GM23248 (cell line): ENCODE measurements at places on chromosomes 6 and 20. TPM values are rescaled to one million over a fixed set of nuclear protein-coding genes. Genes with fewer than 3 reads are reported as not detected.

CCR6 gene
- total RNA-seq, result not detected in 2 replicates

DNA sequence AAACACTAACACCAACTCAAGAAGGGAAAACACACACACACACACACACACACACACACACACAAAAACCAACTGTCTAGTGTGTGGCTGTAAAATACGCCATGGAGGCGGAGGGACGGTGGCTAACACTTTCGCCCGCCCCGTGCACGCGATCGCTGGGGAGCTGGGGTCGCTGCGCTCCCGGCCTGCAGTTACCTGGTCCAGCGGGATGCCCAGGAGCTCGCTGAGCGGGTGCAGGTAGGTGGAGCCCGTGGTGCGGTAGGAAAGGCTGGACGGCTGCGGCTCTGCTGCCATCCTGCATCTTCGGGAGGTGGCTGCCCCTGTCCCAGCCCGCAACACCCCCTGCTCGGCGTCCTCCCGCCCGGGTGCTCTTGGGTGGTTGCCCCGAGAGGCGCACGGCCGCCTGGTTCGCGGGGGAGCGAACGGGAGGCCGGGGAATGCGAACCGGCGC lies 303 bp downstream of the MBOAT1 start:
- peak; percentile 65 for DNase-seq

MLIP gene
- total RNA-seq, result not detected in 2 replicates

SOX4 gene
- total RNA-seq, result 3.0 and 4.5 TPM in 2 replicates

AAR2 gene
- total RNA-seq, result 31.0 and 34.3 TPM in 2 replicates

DNA sequence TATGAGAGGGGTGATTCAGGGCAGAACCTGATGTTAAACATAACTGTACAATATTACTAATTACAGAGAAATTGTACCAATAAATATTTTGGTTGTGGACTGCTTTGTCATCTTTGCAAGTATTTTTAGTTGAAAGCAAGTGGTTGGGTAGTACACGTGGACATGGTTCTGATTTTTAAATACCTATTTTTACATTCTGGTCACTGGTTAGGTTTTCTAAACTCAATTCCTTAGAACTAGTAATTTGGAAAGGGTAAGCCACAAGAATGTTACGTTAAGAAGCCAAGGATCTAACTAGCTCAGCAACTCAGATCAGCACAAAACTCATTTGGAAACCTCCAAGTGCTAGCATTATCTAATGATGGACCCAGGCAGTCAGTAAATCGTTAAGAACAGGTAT lies 2.7 kb downstream of the EPB41L2 start:
- DNase-seq, result peak; percentile 48

DNA sequence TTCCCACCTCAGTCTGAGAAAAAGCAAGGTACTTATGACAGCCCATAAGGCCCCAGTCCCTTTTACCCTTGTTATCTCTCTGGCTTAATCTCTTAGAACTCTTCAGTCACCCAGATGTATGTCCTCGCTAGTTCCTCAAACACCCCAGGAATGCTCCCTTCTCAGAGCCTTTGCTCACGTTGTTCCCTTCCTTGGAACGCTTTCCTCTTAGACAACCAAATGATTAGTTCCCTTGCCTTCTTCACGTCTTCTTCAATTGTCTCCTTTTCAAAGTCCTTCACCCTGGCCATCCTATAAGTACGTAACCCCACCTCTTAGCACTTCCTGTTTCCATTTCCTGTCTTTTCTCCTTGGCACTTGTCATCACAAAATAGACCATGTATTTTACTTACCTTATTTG lies 1.1 kb upstream of the APOBEC2 start:
- DNase-seq, result no peak

CASS4 gene
- 11.4 and 19.2 TPM in 2 replicates for total RNA-seq

DNA sequence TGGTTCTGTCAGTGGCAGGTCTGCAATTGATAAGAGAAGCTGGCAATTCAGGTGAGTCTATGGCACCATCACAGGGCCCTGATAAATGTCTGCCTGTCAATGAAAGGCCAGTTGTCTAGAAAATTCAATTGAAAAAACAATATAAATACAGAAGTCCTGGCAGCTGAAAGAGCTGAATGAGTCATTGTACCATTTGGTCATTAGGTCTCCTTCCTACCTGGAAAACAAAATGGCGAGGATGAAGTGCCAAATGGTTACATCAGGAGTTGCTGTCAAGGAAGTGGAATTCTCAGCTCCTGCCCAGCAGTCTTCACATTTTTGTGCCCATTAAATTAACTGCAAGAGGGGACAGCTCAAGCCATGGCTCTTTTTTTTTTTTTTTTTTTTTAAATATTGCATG lies 37.7 kb downstream of the PEX7 start:
- no peak for DNase-seq

TOX2 gene
- 0.97 and 4.3 TPM in 2 replicates for total RNA-seq

DNA sequence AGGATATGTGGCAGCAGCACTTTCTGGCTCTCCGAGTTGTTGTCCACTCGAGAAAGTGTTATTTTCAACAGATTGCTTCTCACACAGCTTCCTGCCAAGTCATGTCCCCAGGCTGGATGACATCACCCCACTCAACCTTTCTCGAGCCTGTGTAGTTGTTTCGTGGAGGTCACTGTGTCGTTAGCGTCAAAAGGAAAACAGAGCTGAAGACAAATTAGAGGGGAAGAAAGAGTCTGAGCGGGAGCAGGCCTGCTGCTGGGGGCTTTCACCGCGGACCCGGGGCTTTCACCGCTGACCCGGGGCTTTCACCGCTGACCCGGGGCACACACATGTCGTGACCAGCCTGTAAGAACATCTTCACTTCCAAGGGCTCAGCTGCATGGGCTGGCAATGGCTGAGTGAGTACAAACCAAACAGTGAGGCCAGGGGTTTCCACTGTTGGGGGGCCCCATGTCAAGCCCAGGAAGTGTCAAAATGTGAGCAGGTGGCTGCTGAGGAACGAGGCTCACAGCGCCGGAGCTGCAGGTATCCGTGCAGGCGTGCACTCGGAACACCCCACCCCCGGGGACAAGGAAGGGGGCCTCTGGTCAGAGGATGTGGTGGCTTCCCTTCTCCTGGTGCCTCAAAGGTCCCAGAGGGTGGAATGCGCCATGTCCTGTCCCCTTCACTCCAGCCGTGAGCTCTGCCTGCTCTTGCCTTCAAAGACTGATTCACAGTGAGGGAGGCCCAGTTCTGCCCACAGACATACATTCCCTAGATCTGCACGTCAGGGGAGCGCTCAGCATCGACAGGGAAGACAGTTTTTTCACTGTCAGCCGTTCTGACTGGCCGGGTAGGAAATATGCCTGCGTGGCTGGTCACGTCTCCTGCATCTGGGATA lies 365.9 kb downstream of the TAF4 start:
- DNase-seq, result no peak

TMX4 gene
- 20.4 and 27.7 TPM in 2 replicates for total RNA-seq

DNA sequence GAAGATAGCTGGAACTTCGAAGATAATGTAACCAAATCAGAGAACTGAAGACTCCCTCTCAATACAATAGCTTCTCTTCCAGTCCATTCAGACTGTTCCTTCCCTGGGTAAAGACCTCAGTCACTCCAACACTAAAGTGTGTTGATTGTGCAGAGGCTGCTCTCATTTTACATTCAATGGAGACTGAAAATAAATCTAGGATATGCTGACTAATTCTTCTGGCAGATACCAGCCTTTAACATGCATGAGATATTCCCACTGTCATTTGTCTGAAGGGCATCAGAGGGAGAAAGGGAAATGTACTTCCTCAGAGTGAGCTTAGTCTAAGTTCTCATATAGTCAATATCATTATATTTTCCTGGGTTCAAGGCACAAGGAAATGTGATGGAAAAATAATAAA lies 166.4 kb upstream of the IRAK1BP1 start:
- DNase-seq, result no peak

DNA sequence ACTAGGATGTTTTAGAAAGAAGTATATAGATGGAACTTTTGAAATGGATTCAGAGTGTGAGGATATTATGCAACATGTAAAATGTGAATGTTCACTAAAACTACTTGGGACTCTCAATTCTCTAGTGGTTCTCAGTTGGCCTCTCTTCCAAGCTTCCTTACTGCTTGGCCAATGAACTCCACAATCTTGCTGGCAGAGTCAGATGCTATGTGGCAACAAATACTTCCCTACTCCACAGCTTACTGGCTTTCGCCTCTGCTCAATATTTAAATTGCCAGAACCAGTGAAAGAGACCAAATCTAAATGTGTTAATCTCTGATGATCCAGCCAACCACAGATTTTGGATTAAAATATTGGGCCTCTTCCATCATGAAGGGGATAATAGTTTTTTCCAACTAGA lies 138.4 kb downstream of the HTR1B start:
- peak; percentile 4 for DNase-seq

DNA sequence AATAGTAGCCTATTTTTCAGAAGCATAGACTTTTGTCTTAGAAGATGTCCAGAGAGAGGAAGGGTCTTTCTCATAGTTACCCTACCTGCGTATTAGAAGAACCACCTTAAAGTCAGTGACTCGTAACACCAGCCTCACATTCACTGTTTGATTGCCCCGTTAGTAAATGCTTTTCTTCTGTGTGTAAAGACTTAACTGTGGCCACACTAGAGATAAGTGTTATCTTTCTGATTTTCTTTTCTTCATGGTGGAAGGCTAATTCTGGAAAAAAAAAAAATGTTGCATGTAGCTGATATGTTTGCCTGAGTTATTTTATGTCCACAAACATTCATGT lies 83.9 kb downstream of the SAMD3 start:
- DNase-seq, result no peak

DNA sequence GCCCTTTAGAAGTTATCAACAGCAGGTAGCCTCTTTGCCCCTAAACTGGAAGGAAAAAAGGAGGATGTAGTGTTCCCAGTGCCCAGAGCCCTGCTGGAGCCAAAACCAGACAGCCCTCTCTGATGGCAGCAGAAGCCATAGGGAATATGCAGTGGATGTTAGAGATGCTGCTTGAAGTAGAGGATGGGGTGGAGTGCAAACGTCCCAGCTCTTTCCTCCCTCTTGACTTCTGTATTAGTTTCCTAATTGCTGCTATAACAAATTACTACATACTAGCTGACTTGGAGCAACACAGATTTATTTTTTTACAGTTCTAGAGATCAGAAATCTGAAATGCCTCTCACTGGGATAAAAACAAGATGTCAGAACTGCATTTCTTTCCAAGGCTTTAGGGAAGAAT lies 12.5 kb upstream of the CD2AP start:
- DNase-seq, result no peak

GRCh38 chr6:33822575-33823395 lies 19.0 kb upstream of the MLN start:
- DNase-seq, result peak; percentile 58

MMP24 gene
- total RNA-seq, result 7.1 and 8.5 TPM in 2 replicates

DNA sequence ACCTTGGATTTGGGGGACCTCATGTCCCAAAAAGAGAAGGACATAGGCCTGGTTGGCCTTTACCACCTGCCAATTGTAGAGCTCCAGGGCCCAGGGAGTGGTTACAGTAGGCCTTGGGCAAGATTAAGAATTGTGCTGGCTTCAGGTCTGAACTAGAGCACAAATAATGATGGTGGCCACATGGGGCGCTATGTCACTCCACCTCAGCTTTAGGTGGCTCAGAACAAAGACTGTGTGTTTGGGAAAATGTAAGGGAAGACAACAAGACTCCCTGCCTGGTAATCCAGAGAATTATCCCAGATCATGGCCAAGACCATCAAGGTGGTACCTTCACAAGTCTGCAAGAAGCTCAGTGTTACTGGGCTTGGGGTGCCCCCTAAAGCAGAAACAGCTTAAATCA lies 224.9 kb upstream of the OPRM1 start:
- DNase-seq, result no peak

MSH5 gene
- 4.3 and 7.1 TPM in 2 replicates for total RNA-seq

GRCh38 chr6:38320843-38321242 lies 318.9 kb downstream of the BTBD9 start:
- no peak for DNase-seq

DNA sequence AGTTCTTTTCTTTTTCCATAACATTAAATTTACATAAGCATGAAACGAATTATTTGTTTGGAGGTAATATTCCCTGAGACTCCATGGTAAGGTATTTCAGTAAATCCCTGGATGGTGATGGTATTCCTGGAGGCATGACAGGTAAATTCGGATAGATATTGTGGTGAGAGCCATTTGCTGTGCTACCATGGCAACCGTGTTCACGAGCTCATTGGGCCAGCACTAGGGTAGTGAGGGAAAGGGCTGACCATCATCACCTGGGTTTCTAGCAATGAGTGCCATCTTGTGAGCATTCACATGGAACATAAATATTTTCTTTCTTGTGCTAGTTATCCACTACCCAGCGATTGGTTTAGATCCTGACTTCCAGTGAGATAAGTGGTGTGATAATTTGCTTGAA lies 51.9 kb upstream of the GNRH2 start:
- no peak for DNase-seq

GRCh38 chr20:15098351-15098750 lies 760.9 kb upstream of the FLRT3 start:
- DNase-seq, result peak; percentile 28

GRCh38 chr6:111973118-111973761 lies 80.7 kb upstream of the CCN6 start:
- peak; percentile 97 for DNase-seq

GRCh38 chr6:98843271-98844243 lies 9.2 kb downstream of the POU3F2 start:
- DNase-seq, result no peak

GRCh38 chr6:21159465-21159864 lies 434.1 kb upstream of the SOX4 start:
- no peak for DNase-seq

GRCh38 chr20:63080411-63080810 lies 73.6 kb upstream of the BHLHE23 start:
- no peak for DNase-seq

DNA sequence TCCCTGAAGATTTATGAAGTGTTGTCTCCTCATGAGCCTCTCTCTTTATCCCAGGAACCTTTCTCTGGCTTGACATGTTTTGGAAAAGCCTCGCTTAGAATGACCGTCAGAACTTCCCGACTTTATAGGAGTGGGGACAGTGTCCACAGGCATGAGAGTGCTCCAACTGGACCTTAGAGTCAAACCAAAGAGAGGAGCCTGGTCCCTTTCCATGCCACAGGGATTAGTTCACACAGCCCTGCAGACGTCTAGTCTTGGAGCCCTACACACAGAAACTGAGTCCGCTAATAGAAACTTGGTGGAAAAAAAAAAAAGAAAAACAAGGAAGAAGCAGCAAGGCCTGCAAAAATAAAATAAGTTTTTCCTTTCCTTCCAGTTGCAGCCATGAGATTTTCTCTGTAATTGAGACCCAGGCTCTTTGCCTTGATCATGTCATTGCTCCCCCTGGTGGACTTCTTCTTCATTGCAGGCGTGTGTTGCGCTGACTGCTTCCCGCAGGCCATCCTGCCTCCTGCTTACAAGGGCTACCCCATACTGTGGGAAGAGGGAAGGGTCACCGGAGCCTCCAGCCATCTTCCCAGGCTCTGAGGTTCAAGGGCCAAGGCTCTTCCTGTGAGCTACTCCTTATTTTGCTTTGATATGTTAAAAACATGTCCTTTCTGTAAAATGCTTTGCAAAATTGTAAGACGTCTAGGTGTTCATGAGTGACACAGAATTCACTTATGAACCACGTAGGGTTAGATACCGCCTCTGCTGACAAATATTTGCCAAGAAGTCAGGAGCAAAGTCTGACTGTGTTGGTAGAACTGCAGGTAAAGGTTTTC lies 201.0 kb downstream of the UST start:
- peak; percentile 81 for DNase-seq

DEFB124 gene
- total RNA-seq, result not detected in 2 replicates

GRCh38 chr20:51022227-51022802 lies 592 bp downstream of the KCNG1 start:
- no peak for DNase-seq

TMEM217 gene
- total RNA-seq, result 1.2 and 4.6 TPM in 2 replicates

TAB2 gene
- 28.4 and 30.7 TPM in 2 replicates for total RNA-seq
